MM.1S (cell line): ENCODE measurements at places on chromosomes 7 and 10.

DNA sequence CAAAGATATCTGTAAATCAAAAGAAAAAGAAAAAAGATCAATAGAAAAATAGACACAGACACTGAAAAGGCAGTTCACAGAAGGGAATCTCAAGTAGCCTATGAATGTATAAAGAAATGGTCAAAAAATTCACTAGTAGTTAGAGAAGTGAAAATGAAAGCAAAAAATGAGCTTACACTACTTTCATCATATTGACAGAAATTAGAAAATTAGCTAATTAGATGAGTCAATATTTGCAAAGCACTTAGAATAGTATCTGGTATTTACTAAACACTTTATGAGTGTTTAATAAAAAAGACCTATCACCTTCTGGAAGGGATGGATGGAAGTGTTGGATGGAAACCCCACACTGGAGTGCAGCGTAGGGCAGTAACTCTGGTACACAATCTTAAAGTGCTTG is 1.7 kb upstream of the CFAP58 start:
- DNase-seq: peak; percentile 59

DNA sequence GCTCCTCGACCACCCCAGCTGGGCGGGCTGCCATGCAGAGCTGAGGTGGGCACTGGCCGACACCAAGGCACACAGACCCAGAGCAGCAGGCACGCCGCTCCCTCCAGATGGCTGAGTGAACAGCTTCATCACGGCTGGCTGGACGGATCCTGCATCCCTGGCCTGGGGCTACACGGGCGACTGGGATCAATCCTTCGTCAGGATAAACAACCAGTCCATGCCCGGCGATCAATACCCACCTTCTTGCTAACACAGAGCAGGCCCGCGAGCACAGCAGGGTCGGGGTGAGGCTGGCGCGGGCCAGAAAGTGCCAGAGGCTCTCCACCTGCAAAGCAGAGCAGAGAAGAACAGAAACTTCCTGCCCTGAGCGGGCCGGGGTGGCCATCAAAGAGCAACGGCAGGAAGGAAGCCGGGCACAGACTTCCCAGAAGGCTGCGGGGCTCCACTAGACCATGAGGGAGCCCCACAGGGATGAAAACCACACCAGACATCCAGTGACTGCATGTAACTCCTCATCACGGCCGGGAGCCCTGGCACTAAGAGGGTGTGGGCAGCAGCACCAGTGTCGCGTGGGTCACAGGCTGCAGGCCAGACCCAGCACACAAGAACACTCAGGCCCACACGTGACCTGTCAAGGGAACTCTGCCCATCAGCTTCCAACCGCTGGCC is 166.4 kb downstream of the MAD1L1 start:
- DNase-seq: no peak

- DNase-seq: no peak
Observed at GRCh38 chr7:35781200-35781701, 19.6 kb upstream of the SEPTIN7 start.

DNA sequence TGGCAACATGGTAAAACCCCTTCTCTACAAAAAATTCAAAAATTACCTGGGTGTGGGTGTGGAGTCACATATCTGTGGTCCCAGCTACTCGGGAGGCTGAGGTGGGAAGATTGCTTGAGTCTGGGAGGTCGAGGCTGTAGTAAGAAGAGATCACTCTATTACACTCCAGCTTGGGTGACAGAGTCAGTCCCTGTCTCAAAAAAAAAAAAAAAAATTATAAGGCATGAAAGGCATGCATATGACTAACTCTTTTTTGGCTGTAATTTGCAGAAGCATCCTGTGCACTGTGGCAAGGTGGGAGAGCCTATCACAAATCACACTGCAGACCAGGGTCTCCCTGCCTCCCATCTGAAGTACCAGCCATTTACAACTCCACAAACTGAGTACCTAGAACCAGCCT is 14.1 kb upstream of the MYPN start:
- DNase-seq: no peak

GRCh38 chr7:109763611-109764010 is 1193.9 kb downstream of the DNAJB9 start:
- no peak for DNase-seq

DNA sequence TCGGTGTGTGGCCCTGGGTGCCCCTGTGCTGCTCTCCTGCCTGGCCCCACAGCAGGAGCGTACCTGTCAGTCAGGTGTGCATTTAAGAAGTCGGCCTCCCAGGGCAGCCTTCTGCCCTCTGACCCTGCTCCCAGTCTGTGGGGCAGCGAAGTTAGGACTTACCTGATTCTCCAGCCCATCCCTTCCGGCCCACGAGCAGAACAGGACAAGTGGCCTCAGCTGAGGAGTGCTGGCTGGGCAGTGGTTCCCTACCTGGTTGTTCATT is 24.7 kb downstream of the CTBP2 start:
- no peak for DNase-seq

DNA sequence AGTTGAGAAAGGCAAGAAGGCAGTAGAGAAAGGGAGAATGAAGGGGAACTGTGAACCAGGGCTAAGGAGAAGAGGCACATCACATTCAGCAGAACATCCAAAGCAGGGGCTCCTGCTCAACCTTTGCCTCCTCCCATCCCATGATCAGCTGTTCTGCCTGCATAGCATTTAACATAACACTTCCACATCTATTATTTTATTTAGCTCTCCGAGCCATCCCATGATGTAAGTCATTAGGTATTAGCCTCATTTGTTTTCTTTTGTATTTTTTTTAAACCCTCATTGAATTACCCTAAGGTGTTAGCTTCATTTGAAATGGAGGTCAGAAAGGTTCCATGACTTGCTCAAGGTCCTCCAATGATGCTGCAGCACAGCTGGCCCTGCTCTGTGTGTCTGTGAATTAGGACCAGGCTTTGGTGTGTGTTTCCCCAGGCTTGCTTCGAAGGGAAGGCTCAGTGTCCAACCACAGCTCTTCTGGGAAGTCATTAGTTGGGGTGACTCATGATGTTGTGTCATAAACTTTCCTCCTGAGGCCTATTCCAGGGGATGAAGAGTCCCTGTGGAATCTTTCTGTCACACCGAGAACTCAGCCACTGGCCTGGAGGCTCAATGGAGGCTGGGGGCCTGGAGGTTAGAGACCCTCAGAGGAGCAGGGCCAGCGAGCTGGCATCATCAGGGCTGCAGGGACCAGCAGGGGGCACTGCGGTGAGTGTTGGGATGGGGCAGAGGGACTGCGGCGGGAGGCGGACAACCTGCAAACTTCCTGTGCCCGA is 16.5 kb downstream of the NPFFR1 start:
- no peak for DNase-seq

- DNase-seq: no peak
Observed at GRCh38 chr7:65503434-65504152, 129.9 kb downstream of the ZNF92 start.

GRCh38 chr7:74231232-74231590 is 21.4 kb downstream of the LAT2 start:
- DNase-seq: no peak
